Endodermal cell (in vitro differentiated cells): ENCODE measurements at places on chromosomes 1 and 21. TPM values are rescaled to one million over a fixed set of nuclear protein-coding genes. Genes with fewer than 3 reads are reported as not detected.

DNA sequence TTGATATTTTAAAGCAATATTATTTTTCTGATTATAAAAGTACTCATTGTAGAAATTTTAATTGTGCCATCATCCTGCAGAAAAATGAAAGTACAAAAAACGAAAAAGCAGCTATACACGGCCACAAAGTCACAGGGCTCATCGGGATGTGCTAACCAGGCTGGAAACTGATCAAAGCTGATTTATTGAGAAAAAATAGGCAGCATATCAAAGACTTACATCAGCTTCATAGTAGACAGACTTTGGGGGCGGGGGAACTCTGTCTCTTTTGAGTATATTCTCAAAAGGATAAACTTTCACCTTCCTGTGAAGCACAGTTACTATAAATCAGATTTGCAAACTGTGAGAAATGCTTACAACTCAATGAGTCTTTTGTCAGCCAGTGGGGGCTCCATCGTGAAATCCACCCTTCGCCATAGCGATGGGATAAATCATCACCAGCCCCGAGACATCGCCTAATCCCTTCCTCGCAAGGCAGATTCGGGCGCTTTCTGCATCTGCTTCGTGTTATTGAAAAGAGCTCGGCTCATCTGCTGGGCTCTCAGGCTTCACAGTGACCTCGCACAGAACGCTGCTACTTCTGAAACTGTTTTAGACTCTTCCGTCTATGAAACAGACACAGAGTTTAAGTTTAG is 69.2 kb upstream of the ERG start:
- peak overlapping the region; percentile 8 for H3K27ac ChIP-seq
- H3K27me3 ChIP-seq, result no peaks in the 10 kb centered on the region
- no peak overlapping the region for H3K4me3 ChIP-seq
- H3K36me3 ChIP-seq, result no peaks in the 10 kb centered on the region

- no peak overlapping the region for H3K4me3 ChIP-seq
- H3K27ac ChIP-seq, result no peak overlapping the region
- H3K27me3 ChIP-seq, result no peaks in the 10 kb centered on the region
Measured at GRCh38 chr1:234960722-234961455, 167.7 kb downstream of the TOMM20 start.

DNA sequence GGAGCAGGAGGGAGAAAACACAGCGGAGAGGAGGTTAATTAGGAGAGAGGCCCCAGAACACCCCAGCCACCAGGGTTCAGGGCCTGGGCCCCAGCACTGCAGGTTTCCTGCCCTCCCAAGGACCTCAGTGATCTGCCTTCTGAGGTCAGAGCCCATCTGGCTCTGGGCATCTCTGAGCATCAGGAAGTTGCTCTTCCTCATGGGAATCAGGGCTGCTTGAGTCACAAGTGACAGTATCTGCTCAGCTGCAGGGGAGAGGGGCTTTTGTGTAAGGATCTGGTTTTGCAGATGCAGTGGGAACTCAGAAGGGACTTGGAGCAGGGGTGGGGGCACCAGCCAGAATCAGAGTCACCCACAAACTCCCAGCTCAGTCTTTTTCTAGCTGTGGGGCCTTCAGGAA is 472.1 kb downstream of the PTPRU start:
- DNase-seq, result no peak
- no peaks in the 10 kb centered on the region for H3K36me3 ChIP-seq
- H3K4me3 ChIP-seq, result no peak overlapping the region

DNA sequence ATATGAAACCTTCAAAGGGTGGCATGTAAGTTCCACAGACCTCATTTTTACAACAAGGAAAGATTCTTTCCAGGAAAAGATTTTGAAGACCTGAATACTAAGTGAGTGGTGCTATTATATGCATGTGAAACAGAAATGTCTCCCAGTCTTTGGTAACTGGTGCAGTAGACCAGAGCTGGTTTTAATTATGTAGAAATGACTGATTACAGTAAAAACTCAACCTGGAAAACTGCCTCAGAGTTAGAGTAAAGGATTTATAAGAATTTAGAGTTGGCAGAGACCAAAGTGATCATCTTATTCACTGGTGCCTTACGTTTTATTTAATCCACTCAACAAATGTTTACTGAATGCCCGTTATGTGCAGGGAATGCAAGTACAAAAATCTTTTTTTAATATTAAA is 30.2 kb upstream of the LRRC8D start:
- H3K27me3 ChIP-seq, result no peaks in the 10 kb centered on the region
- H3K36me3 ChIP-seq, result no peaks in the 10 kb centered on the region
- H3K27ac ChIP-seq, result no peak overlapping the region
- DNase-seq, result no peak

CR1L gene
- total RNA-seq, result not detected in 3 replicates
